ENCODE measurements at places on chromosomes 4 and X. TPM values are rescaled to one million over a fixed set of nuclear protein-coding genes. Genes with fewer than 3 reads are reported as not detected.
A peak's percentile ranks its signal among the peaks of the same experiment; 100 is the strongest.

The PIR gene
- 1.9 TPM for total RNA-seq

The PHOX2B gene
- not detected for total RNA-seq

The NR0B1 gene
- not detected for total RNA-seq

The CLDN2 gene
- not detected for total RNA-seq

DNA sequence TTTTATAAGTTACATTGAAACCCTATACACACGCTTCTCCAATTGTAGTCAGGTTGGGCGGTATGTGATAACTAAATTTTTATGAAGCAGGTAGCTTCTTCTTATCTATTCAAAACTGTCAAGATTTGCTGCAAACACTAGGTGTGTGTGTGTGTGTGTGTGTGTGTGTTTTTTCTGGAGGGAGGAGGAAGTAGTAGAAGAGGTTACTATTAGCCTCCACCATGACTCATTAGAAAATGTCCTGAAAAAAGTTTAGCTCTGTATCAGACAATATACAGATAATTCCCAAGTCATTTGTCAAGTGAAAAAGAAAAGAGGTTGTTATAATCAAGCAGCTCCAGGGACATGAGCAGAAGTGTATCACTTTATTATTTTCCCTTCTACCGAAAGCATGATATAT lies 33.9 kb downstream of the PCDH7 start:
- H3K27me3 ChIP-seq: no peaks in the 10 kb centered on the region
- no peak for DNase-seq
- no peak overlapping the region for H3K27ac ChIP-seq
- H3K36me3 ChIP-seq: no peaks in the 10 kb centered on the region

- H3K36me3 ChIP-seq: peaks cover 2% of the 10 kb centered on the region
- H3K27me3 ChIP-seq: no peaks in the 10 kb centered on the region
- H3K4me3 ChIP-seq: no peak overlapping the region
- H3K27ac ChIP-seq: no peak overlapping the region
- DNase-seq: no peak
Observed at GRCh38 chrX:38817004-38817703, 15.9 kb downstream of the MID1IP1 start.

DNA sequence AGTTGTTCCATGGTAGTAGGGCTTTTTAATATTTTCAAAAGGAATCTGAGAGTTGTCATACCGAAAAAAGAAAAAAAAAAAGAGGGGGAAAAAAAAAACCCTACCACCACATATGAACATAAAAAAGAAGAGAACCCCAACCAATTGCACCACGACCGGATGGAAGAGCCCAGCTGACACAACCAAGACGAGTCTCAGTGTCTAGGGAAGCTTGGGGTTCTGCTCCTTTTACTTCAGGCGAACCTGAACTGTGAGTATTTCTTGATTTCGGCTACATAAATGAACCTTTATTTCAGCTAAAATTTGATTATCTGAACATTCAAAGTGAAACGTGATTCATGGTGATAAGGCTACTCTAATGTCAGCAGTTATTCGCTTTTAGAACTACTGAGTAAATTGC lies at the start of gene GPR34:
GPR34 (plus strand) TSS at position 139 of the 400 bp plus-strand sequence. CDS start 6,661 bp downstream, outside the sequence.
- H3K27ac ChIP-seq: peak within 1 kb of the TSS; percentile 62
- peaks cover 16% of the 10 kb centered on the region for H3K36me3 ChIP-seq
- peak within 1 kb of the TSS; percentile 18 for H3K4me3 ChIP-seq
- peak; percentile 21 for DNase-seq
- H3K27me3 ChIP-seq: no peaks in the 10 kb centered on the region

DNA sequence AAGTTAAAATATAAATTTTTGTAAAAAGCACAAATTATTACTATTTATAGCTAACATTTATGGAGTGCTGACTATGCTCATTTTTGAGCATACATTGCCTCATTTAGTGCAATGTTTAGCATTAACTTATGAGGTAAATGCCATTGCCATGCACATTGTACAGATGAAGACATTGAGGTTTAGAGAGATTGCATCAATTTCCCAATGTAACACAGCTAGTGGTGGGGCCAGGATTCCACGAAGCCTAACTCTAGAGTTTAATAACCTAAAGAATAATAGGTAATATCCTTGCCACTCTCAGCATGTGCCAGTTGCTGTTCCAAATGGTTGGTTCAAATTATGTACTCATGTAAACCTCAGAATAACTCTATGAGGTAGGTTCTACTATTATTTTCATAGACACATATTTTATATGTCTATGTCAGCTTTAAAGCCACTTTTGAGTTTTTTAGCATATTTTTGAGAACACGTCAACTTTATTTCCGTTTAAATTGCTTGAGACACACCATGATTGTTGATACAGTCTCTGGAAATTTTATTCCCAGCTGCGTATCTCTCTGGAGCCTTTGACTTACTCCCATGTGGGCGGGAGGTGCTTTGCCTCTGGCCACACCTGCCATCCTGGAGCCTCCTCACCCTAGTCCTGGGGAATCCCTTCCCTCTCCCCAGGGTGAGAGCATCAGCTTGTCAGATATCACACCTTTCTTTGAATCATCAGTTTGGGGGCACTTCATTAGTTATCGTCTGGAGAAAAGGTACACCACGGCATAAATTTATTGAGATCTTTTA lies 10.8 kb upstream of the ADH1A start:
- H3K4me1 ChIP-seq: no peaks in the 10 kb centered on the region
- no peaks in the 10 kb centered on the region for H3K36me3 ChIP-seq
- DNase-seq: no peak

DNA sequence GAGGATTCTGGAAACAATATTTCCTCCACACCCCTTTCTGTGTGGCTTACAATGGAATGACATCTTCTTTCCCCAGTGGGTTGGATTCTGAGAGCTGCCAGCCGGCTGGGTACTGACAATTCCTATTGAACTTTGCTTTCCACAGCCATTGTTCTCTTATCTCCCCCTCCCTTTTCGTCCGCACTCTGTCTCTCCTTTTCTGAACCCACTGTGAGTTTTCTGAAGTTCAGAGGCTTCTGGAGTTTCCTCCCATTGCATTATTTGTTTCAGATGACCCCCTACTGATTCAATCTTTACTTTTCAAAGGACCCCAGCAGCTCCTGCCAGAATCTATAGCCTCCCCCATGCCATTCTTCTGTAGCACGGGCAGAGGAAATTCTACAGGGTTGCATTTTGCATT lies 10.4 kb downstream of the SMPX start:
- no peak overlapping the region for H3K27ac ChIP-seq
- H3K4me3 ChIP-seq: no peak overlapping the region
- no peaks in the 10 kb centered on the region for H3K4me1 ChIP-seq
- DNase-seq: no peak
- H3K27me3 ChIP-seq: no peaks in the 10 kb centered on the region

GRCh38 chrX:42752730-42753129 lies 25.2 kb downstream of the PPP1R2C start:
- H3K4me1 ChIP-seq: peaks cover 2% of the 10 kb centered on the region
- H3K27me3 ChIP-seq: no peaks in the 10 kb centered on the region
- no peaks in the 10 kb centered on the region for H3K36me3 ChIP-seq
- no peak for DNase-seq
- H3K4me3 ChIP-seq: no peak overlapping the region
- H3K27ac ChIP-seq: no peak overlapping the region

DNA sequence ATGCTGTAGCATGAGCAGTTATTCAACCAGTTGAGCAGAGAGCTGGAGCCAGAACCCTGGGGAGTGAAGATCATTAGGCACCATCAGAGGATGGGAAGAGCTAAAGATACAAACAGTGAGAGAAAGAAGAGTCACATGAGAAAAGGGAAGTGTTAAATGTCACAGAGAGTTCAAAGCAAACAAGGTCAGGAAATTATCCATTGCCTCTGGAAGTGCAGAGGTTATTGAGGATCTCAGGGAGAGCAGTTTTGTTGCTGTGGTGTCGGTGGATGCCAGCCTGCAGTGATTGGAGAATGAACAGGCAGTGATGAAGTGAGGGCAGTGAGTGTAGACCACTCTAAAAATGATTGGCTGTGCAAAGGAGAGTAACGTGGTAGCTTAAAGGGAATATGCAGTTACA lies 17.7 kb downstream of the SPARCL1 start:
- DNase-seq: no peak
- no peaks in the 10 kb centered on the region for H3K4me1 ChIP-seq
- H3K27ac ChIP-seq: no peak overlapping the region
- H3K4me3 ChIP-seq: no peak overlapping the region

DNA sequence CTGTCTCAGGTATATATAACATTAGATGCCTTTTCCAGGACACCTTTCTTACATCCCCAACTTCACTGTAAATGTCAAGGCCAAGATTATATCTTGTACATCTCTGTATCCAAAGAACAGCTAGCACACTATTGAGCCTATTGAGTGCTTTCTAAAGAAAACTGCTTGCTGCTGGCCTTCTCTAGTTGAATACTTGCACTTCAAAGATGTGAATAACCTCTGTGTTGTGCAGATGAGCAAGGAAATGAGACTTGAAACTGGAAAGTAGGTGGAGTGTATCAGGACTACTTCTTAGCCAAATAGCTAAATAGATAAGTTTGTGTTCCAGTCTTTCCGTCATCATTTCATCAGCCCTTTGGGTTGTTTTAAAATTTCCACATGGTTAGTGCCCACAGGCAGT lies 704.4 kb upstream of the AMOT start:
- H3K36me3 ChIP-seq: no peaks in the 10 kb centered on the region

All from activated naive CD8-positive, alpha-beta T cell treated with anti-CD3 and anti-CD28 coated beads for 36 hours (primary cell).